ENCODE measurements at places on chromosomes 6 and 20.

GRCh38 chr20:5100684-5101347, 18.9 kb downstream of the PCNA start:
- peak; percentile 52 for DNase-seq

DNA sequence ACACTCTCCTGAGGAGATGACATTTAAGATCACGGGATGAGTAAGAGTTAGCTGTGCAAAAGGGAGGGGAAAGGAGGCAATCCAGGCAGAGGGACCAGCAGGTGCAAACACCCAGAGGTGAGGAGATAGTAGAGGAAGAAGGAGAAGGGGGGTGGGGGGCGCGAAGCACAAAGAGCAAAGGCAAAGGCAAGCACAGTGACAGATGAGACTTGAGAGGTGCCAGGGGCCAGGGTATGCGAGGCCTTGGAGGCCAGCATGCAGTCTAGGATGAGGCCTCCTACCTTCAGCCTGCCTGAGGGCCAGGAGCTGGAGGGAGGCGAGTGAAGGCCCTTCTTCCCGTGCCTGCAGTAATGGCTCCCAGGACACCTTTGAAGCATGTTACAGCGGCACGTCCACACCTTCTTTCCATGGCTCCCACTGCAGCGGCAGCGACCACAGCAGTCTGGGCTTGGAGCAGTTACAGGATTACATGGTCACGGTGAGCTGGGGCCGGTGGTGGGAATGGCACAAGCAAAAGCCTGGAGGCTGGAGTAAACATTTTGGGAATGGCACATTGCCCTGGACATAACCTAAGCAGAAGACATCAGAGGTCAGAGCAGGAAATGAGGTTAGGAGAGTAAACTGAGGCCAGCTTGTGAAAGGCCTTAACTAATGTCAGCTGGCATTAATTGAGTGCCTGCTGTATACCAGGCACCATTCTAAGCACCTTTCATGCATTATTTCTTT, 18.6 kb downstream of the CCM2L start:
- no peak for DNase-seq

DNA sequence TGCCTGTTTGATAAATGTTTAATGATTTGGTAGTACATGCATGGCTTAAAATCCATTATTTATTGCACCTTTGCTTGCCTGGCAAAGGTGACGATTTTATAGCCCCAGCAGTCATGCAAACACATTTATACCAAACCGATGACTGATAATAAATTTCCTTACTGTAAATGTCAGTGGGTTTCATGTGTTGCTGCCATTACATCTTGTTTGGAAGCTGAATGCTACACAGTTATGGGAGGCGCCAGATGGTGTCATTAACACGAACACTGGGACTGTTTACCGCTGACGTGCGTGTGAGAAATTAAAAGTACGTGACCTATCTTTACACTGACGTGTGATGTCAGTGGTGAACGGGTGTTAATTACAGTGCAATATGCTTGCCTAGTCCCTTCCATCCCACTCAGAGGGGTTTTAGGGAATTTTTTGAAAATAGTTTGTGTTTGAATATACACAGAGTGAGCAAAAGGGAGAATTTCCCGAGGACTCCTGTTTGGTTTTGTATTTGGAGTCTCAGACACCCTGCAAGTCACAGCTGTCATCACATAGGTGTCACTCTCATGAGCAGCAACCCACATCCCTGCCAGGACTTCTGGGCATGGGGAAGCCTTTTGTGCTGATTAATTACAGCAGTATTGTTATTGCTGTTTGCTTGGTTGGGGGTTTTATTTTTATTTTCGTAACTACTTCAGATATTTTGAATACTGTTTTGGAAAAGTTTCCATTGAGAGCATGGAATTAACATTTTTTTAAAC, 151.8 kb upstream of the INSM1 start:
- DNase-seq = no peak

DNA sequence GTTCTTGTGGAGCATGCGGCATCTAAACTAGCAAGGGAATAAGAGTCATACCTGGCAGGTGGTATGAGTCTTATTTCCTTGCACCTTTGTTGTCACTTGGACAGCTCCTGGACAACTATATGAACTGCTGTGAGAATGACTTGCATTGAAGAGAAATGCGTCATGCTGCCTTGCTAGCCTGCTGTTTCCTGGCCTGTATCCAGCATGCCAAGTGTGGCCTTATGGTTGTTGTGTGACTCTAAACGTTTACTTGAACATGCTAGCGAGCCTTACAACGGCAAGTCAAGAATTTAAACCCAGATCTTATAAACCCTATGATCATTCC, 90.4 kb downstream of the CEP162 start:
- DNase-seq = no peak

DNA sequence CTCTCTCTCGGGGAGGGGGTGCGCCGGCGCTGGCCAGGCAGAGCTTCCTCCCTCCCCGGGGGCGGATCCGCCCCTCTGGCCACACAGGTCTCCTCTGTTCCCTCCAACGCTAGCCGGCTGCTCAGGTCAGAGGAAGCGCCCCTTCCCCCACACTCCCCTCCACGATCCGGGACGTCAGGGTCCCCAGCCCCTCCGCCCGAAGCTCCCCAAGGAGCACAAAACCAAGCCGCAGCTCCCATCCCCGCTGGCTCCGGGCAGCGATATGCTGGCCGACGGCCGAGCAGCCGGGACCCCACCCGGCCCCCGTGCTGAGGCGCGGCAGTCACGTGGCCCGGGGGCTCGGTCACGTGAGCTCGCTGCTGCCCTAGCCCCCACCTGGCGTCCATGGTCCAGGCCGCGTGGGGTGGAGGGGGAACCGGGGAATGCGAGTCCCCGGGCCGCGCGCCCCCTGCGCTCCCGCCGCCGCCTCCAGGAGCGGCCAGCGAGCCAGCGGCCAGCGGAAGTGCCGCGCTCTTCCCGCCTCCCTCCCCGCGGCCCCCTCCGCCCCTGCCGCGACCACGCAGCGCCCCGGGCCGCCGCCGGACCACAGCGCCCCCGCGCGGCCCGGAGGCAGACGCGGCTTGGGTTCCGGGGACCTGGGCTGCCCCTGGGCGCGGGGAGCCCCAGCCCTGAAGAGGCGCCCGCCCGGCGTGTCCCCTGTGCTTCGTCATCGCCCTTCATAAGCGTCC, at the start of gene SLC35B2:
Gene SLC35B2 (minus strand): TSS at position 504 of the 728 bp plus-strand sequence. CDS start 118 bp downstream, at position 386.
- peak; percentile 61 for DNase-seq

GRCh38 chr6:85600713-85601313, 7.2 kb upstream of the SNX14 start:
- DNase-seq = no peak

DNA sequence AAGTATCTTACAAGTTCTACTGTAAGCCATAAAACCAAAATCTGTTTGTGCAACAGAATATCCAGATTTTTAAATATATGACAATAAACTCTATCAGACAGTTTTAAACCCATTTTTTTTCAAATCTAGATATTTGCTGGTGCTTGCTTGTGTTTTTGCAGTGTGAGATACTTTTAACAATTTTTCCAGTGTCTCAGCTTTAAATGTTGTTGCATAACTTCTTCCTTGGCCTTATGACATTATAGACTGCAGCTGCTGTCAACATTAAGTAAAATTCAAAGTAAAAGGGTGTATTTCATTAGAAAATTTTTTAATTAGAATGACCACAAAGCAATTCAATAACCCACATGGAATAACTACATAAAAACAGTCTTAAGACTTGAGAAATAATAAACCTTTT, 139.5 kb downstream of the PTPRK start:
- DNase-seq = no peak

DNA sequence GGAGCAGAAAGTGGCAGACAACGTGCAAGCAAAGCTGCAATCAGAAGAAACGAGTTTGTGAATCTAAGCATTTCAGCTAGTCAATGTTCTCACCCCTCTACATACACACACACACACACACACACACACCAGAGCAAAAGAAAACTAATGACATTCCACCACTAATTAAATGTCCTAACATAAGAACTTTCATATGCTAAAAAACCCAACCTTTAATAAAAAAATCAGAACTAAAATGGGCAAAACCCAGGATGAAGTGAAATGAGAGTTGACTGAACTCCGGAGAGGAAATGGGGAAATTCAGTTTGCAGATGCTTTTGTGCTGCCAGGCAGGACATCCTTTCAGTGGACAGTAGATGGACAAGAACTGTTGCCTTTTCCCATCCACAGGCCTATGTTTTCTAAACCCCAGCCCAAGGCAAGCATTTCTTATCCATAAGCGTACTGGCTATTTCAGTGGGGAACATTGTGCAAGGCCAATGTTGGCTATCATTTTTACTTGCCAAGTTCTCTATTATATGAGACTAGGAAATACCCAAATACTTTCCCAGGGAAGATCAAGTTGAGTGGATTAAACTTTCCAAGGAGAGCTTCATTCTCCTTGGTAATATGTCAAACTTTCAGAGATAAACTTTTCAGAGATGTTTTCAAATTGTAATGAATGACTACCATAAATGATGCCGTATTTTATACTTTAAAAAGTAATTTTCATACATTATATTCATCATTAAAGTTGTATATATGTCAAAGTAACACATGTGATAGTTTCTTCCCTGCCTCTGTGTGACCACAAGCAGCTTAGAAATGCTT, 27.3 kb downstream of the RIN2 start:
- no peak for DNase-seq

All from stimulated activated CD8-positive, alpha-beta memory T cell treated with anti-CD3 and anti-CD28 coated beads, Interleukin-2, amount 100 ng/mL, for 48 hours (primary cell).